ENCODE measurements at places on chromosomes 13 and 19.

DNA sequence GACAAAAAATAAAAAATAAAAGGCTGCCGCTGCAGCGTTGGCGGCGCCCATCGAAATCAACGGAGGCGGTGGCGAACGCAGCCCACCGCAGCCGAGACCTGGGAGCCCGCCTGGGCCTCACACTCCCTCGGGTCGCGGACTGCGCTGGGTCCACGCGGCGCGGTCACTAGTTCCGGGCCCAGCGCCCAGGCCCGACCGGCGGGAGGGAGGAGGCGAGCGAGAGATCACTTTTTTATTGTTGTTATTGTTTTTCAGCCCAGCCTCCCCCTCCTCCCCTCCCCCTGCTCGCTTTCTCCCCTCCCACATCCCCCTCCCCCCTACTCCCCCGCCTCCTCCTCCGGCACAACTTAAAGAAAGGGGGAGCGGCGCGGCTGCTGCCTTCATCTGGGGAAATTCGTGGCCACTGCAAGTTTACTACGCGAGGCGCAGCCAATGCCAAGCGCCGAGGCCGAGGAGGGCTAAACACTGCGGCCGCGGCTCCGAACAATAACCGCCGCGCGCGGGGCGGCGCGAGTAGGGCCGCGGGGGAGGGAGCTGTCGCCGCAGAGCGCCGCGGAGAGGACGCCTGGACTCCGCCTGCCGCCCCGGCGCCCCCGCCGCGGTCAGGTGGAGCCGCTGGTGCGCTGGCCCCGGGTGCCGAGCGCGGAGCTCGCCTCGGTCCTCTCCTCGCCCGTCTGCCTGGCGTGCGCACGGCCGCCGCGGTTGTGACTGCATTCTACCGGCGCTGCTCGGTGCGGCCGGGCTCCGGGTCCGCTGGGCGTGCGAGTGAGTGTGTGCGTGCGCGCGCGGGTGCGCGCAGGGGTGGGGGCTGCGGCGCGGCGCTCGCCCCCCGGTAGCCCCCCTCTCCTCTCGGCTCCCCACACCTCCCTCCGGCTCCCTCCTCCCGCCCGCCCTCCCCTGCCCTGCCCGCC lies 505 bp upstream of the ZIC2 start:
- DNase-seq, result peak; percentile 63

DNA sequence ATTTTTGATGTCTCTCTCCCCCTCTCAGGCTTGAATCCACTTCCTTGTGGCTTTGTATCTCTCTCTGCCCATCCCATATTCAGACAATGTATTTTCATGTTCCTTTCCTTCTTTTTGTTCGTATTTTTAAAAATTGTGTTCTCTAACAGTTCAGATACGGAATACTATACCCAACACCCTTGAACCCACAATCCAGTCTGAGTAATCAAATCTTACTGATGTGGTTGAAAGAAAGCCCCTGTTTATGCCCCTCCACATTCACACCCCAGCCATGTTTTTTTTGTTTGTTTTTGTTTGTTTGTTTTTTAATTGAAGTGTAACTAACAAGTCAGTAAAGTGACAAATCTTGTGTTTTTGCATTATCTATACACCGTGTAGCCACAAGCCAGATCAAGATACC lies 1.4 kb downstream of the SPIB start:
- no peak for DNase-seq

- DNase-seq, result no peak
Measured at GRCh38 chr13:72639377-72639776, 88.1 kb downstream of the MZT1 start.

DNA sequence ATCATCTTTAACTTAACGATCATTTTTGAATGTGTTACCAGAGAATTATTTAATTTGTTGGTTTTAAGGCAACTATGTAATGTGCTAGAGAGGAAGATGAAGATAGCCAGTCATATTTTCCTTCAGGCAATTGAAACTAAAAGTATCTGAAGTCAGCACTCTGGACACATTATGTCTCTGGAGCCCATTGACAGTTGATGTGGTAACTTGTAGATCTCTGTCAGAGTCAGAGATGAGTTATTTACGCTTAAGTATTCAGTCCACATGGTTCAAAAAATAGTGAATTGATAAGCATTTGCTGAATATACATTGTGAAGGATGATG lies 2.1 kb downstream of the ZMYM2 start:
- no peak for DNase-seq

GRCh38 chr19:55667006-55667381 lies 8.0 kb upstream of the EPN1 start:
- no peak for DNase-seq

DNA sequence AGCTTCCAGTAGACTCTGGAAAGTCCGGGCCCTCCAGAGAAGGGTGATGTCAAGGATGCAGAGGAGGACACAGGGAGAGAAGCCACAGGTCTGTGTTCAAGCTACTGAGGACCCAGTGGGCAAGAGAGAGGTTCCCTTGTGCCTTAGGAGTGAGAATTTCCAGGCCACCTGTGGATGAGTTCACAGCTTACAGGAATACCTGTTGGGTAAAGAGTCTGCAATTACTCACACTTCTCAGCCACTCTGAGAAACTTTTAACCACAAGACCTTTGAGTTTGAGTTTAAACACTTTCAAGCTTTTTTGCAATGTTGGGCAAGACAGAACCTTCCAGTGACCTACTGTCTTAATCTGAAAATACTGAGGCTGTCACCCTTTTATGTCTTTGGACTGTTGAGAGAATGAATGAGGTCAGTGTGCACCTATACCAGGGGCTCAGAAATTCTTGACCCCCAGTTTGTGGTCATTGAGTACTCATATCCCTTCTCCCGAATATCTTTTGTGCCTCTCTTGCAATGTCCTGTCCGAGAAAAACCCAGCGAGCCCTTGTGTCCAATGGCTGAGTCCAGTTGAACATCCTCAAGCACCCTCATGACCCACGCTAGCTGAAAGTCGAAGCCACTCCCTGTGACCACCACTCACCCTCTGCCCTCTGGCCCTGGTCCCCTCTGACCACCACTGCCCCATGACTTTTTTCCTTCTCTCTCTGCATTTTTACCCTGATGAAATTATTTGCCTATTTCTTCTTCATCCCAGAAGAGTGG lies 368.5 kb upstream of the ZNF507 start:
- no peak for DNase-seq

- DNase-seq, result no peak
Measured at GRCh38 chr13:74132776-74133656, 1.2 kb downstream of the KLF12 start.
